ENCODE measurements at places on chromosomes 6 and 20. TPM values are rescaled to one million over a fixed set of nuclear protein-coding genes. Genes with fewer than 3 reads are reported as not detected.
A peak's percentile ranks its signal among the peaks of the same experiment; 100 is the strongest.

DNA sequence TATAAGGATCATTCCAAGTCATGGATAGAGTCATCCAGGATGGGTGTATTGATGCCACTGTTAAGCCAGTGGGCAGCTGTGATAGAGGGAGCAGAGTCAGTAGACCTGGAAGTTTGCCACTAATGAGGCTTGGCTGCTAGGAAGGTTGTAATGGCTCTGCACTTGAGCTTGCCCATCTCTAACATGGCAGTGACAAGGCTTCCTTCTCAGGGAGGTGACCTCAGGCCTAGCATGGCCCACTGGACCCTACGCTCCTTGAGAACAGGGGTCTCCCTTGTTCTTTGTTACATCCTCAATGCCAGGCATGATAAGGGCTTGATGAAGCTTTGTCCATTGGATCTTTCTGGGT, 155.1 kb downstream of the CD83 start:
- no peak for DNase-seq

- no peak for DNase-seq
These were observed 269.0 kb downstream of the COL12A1 start for GRCh38 chr6:74936886-74937285.

CGA gene
- total RNA-seq: not detected

MEP1A gene
- not detected for total RNA-seq

- DNase-seq: no peak
These were observed 81.1 kb downstream of the BMP5 start for GRCh38 chr6:55794136-55794812.

DNA sequence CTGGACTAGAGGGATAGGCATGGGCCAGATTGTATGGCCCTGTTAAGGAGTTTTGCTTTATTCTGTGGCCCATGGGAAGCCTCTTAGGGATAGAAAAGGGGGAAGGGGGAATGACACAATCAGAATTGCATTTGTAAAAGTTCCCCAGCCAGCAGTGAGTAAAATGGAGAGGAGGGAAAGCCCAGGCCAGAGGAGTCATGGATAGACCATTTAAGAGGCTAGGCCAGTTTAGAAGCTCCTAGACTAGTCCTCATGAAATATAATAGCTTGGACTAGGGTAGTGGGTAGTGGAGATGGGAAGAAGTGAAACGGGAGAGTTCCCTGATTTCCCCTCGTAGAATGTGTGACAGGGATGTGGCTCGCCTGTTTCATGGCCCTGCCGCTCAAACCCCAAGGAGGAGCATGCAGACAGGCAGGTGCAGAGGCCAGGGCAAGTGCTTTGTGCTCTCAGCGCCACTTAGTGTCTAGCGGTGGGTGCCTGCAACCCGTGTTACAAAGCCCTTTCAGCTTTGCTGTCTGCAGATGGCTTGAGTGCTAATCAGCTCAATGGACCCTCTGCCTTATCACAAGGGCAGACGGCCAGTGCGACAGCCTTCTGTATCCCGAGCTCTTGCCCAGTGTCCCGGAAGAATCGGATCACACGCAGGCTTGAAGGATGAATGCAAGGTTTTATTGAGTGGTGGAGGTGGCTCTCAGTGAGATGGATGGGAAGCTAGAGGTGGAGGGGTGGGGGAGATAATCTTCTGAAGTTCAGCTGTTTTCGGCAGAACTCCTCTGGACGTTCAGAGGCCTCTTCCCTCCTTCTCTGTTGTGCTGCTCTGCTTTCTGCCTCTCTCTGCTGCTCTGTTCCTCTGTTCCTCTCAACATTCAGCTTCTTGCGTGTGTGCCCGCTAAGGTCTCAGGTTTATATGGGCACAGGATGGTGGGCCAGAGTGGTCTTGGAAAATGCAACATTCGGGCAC, 141.1 kb downstream of the CEP57L1 start:
- no peak for DNase-seq

- DNase-seq: no peak
These were observed 455.3 kb downstream of the HACE1 start for GRCh38 chr6:104404377-104404776.

SALL4 gene
- total RNA-seq: 0.03 TPM

GRCh38 chr6:117167520-117168271, 97.7 kb upstream of the VGLL2 start:
- DNase-seq: no peak

KHDC1L gene
- total RNA-seq: not detected

CLIC5 gene
- total RNA-seq: 279 TPM

DNA sequence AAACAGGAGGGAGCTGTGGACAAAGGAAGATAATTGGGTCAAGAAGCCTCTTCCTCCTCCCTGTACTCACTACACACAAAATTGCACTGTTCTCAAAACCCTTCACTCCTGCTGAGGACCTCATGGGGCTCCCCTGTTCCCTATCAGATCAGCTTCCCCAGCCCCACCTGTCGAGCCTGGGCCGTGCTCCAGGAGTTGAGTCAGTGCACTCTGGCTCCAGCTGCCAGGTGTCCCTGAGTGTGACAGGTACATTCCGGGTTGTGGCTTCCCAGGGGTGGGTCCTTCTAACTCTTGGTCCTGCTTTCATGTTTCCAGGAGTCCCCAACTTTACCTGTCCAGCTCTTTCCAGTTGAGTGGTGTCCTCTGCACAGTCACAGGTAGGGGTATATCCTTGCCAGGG, 8.4 kb downstream of the RAB5IF start:
- no peak for DNase-seq

DCDC2 gene
- not detected for total RNA-seq

DNA sequence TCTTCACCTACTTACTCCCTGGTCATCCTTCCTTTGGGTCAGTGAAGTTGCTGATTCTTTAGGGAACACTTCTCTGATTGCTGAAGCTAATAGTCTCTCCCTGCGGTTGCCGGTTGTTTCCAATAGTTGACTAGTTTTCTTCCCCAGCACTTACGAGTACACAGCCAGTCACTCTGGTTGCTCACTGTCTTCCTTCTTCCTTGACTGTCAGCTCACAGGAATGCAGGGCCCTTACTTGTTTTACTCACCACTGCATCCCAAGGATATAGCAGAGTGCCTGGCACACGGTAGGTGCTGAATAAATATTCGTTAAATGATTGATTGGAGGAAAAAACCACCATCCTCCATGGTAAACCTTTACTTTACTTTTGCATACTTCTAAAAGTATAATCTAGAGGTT, 345.0 kb downstream of the QKI start:
- no peak for DNase-seq

SUMO4 gene
- 0.22 TPM for total RNA-seq

GNMT gene
- 2.3 TPM for total RNA-seq

GRCh38 chr20:36507746-36508145, 33.6 kb upstream of the MYL9 start:
- DNase-seq: no peak

DNA sequence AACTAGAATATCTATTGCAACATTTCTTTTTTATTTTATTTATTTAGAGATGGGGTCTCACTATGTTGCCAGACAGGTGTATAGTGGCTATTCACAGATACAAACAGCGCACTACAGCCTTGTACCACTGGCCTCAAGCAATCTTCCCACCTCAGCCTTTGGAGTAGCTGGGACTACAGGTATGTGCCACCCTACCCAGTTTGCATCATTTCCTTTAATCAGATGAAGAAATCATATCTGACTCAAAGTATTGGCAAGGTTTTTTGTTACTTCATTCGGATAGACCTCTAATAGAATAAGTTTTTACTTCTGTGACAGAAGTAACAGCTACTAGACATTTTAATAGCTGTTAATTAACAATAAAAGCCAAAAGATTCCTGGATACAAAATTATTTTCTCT, 153.9 kb downstream of the CDK19 start:
- DNase-seq: no peak

DNA sequence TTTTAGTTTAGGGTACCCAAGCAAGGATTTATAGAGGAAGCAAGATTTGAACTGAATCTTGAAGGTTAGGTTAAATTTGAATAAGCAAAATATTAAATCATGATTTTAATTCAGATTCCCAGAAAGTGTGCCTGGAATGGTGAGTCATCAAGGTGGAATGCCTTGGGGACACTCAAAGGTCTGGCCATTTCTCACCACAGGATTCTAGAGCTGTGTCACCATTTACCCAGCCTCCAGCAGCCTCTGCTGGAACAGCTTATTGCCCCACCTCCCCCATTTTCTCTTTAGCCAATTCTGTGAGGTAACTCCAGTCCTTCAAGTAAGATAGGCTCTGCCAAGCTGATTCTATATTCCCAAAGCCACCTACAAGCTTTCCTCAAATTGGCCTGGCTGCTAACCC, 181.4 kb downstream of the SIM1 start:
- no peak for DNase-seq

MTFR2 gene
- total RNA-seq: 0.24 TPM

VEGFA gene
- total RNA-seq: 230 TPM

TSBP1 gene
- not detected for total RNA-seq

GRCh38 chr6:132298344-132298949, 102.8 kb downstream of the MOXD1 start:
- no peak for DNase-seq

- peak; percentile 8 for DNase-seq
These were observed 6.2 kb downstream of the NPBWR2 start for GRCh38 chr20:64100946-64101688.

FANCE gene
- total RNA-seq: 3.4 TPM

- DNase-seq: no peak
These were observed 1.0 kb downstream of the CABLES2 start for GRCh38 chr20:62405981-62406513.

SEL1L2 gene
- 0.43 TPM for total RNA-seq

C20orf96 gene
- total RNA-seq: 4.6 TPM

DNA sequence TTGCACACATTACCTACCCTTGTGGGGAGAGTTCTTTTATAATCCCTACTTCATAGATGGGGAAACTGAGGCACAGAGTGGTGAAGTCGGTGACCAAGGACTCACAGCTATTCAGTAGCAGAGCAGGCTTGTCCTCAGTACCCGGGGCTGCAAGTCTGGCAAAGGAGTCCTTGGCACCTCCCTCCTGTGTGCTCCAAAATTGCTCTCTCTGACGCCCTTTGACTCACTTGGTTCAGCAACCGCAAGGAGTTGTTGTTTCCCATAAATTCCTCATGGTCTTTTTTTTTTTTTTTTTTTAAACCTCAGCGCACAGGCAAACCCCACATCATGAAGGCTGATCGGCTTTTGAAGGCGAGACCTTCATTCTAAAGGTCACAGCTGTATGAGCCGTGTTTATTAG, 143.2 kb downstream of the CEBPB start:
- no peak for DNase-seq

CFAP206 gene
- not detected for total RNA-seq

- no peak for DNase-seq
These were observed 68.0 kb upstream of the QKI start for GRCh38 chr6:163346497-163346961.

DNA sequence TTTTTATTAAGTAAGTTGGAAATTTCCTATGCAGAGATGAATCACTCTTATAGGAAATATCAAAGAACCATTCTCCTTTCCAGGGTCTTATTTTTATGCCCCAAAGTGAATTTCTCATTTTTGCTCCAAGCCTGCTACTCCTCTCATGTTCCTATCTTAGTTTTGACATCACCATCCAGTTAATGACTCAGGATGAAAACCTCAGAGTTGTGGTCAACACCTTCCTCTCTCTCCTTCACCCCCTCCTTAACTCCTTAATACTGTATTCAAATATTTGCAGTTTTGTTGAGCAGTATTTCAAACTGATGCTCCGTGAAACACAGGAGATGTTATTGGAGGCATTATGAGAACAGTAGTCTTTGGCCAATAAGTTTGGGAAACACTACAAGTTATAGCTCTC, 64.1 kb downstream of the NRN1 start:
- no peak for DNase-seq

PDCD2 gene
- 26.2 TPM for total RNA-seq

DNA sequence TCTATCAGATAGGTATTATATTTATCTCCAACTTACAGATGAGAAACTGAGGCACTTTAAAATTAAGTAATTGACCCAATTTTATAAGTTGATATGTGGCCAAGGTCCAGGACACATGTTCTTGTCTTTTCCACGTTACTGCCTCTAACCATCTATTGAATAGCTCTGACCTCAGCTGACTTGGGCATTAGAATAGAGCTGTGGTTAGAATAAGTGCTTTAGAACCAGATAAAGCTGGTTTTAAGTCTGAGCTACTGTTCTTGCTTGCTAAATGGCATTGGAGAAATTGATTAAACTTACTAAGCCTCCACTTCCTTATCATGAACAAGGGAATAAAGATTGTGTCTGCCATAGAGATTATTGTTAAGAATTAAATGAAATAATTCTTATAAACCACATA, 147.8 kb upstream of the DTNBP1 start:
- DNase-seq: no peak

SLC4A11 gene
- total RNA-seq: 0.16 TPM

GRCh38 chr6:163459007-163459406, 44.5 kb downstream of the QKI start:
- no peak for DNase-seq

HECA gene
- total RNA-seq: 54.2 TPM

TNNC2 gene
- total RNA-seq: 0.43 TPM

GFOD1 gene
- 46.2 TPM for total RNA-seq

GRCh38 chr6:4676016-4676415, 100.2 kb upstream of the CDYL start:
- DNase-seq: no peak

- DNase-seq: no peak
These were observed 5.7 kb upstream of the RBPJL start for GRCh38 chr20:45300961-45301360.

SLC16A10 gene
- total RNA-seq: 8.6 TPM

- DNase-seq: no peak
These were observed 50.2 kb upstream of the SENP6 start for GRCh38 chr6:75551367-75551952.

- no peak for DNase-seq
These were observed 97.2 kb downstream of the MYLK4 start for GRCh38 chr6:2653369-2654032.

GRCh38 chr20:59016795-59017492, 2.3 kb upstream of the TUBB1 start:
- DNase-seq: no peak

GSTA2 gene
- not detected for total RNA-seq

DNA sequence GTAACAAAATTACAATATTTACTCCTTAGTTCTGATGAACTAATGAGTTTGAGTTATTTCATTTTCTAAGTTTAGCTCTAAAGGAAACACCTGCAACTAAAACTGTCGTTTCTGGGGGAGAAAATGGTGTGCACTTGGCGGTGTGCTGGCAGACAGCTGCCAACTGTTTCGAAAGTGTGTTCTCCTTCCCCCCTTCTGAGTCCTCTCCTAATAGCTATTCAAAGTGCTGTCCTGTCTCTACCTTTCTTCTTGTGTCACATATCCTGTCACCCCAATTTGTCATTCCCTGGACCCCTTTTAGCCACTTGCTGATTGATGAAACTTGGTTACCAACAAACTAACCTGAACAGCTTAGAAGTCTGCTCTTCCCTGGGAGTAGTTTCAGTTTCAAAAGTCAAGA, 4.9 kb upstream of the UBE2J1 start:
- DNase-seq: no peak

RIPOR3 gene
- 8.1 TPM for total RNA-seq
